ENCODE measurements at places on chromosomes 7 and 10. TPM values are rescaled to one million over a fixed set of nuclear protein-coding genes. Genes with fewer than 3 reads are reported as not detected.

TMEM176B gene
- not detected for total RNA-seq

COBL gene
- not detected for total RNA-seq

CTAGE4 gene
- total RNA-seq, result 1.2 TPM

ADIRF gene
- not detected for total RNA-seq

PAX4 gene
- not detected for total RNA-seq

INA gene
- 0.35 TPM for total RNA-seq

GLCCI1 gene
- 12.3 TPM for total RNA-seq

FAM13C gene
- 0.35 TPM for total RNA-seq

FERD3L gene
- total RNA-seq, result not detected

MMRN2 gene
- total RNA-seq, result not detected

LLCFC1 gene
- not detected for total RNA-seq

CUZD1 gene
- total RNA-seq, result 1.6 TPM

ABCC2 gene
- 1.6 TPM for total RNA-seq

EIF4H gene
- total RNA-seq, result 496 TPM

COL1A2 gene
- 0.11 TPM for total RNA-seq

EGR2 gene
- total RNA-seq, result 46.0 TPM

SPDYE2B gene
- not detected for total RNA-seq

RNF32 gene
- 0.71 TPM for total RNA-seq

PON1 gene
- total RNA-seq, result not detected

ANXA8 gene
- total RNA-seq, result not detected

SPDYE1 gene
- total RNA-seq, result not detected

SAMD8 gene
- 20.9 TPM for total RNA-seq

BCCIP gene
- 115 TPM for total RNA-seq

LRCH4 gene
- total RNA-seq, result 71.7 TPM

GPR26 gene
- not detected for total RNA-seq

ZNF467 gene
- total RNA-seq, result 0.25 TPM

MALSU1 gene
- total RNA-seq, result 98.4 TPM

Measured in activated CD4-positive, alpha-beta T cell treated with anti-CD3 and anti-CD28 coated beads for 36 hours (primary cell).